ENCODE measurements at places on chromosomes 11 and 22.

- no peak for DNase-seq
Observed at GRCh38 chr11:50187220-50187619, 154.5 kb downstream of the OR4C45 start.

DNA sequence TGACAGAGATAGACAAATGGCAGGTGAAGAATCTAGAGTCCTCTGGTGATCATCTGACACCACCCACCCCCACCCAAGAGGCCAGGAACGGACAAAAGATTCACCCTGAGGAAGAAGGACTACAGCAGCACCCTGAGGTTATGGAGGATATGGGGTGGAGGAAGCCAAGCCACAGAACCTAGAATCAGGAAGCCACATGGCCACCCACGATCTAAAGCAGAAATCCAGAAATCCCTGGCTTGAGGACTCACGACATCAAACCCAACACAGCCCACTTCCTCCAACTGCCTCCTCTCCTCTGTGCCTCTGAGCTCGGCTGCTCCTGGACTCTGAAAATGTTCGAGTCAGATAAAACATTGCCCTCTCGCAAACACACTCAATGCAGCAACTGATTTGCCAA is 364.3 kb downstream of the SHANK2 start:
- no peak for DNase-seq

- DNase-seq = no peak
Observed at GRCh38 chr11:19436932-19437331, 196.2 kb upstream of the E2F8 start.

GRCh38 chr22:36143066-36143815 is 17.3 kb downstream of the APOL3 start:
- no peak for DNase-seq

GRCh38 chr11:85828640-85828978 is 17.7 kb upstream of the SYTL2 start:
- no peak for DNase-seq

DNA sequence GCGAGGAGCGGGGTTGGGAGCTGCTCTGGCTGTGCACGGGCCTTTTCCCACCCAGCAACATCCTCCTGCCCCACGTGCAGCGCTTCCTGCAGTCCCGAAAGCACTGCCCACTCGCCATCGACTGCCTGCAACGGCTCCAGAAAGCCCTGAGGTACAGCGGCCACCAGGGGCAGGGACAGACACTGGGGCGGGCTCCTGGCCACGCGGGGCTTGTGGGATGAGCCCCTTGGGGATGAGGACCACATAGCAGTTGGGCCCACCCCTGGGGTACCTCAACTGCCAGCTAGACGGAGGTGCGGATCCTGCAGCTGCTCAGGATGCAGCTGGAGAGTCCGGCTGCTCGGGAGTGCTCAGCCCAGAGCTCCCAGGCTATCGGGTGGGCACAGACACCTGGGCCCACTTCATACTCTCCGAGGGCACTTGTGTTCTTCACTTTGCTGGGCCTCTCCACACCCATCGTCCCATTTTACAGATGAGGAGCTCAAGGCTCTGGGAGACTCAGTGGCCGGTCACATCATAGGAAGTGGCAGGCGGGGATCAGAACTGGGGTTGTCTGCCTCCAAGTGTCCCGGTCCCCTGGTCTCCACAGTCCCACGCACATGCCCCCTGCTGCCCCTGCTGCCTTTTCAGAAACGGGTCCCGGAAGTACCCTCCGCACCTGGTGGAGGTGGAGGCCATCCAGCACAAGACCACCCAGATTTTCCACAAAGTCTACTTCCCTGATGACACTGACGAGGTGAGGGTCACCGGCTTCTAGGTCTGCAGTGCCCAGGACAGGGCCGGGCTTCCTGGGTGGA is 77.6 kb downstream of the MYO7A start:
- no peak for DNase-seq

DNA sequence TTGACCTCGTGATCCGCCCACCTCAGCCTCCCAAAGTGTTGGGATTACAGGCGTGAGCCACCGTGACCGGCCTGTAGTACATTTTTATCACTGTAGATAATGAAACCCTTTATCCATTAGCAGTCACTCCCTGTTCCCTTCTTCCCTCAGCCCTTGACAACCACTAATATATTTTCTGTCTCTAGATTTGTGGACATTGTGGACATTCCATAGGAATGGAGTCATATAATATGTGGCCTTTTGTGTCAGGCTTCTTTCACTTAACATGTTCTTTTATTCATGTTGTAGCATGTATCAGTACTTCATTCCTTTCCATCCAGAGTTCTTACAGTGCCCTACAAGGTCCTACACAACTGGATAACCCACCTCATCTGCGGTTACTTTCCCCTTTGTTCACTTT is 30.5 kb downstream of the RRM1 start:
- DNase-seq = no peak

DNA sequence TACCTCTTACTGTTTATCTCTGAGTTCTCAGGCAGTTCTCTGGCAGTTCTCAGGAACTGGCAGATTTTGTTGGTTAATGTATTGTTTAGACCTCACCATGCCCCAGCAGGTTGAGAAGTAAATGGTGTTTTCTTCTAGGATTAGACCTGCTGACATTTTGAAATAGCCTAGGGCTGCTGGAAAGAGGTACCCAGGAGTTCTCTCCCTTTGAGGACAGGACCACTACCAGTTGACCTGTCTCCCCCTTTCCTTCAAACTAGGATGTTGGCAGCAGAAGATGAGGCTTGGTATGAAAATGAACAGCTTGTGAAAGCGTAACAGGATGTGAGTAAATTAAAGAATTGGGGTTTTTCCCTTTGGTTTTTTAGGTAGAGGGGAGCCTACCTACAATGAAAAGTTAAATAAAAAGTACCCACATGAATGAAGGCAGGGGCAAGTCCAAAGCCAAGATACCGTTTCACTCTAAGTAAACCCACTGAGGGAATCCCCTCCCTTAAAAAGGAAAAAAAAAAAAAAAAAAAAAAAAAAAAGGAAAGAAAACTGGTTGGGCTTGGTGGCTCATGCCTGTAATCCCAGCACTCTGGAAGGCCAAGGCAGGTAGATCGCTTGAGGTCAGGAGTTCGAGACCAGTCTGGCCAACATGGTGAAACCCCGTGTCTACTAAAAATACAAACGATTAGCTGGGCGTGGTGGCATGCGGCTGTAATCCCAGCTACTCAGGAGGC is 96.2 kb downstream of the PDHX start:
- peak; percentile 35 for DNase-seq
